ENCODE measurements at places on chromosomes 3 and 15.

- DNase-seq: no peak
These were observed 37.6 kb downstream of the C2CD4A start for GRCh38 chr15:62104401-62104800.

GRCh38 chr15:99090011-99090699, 14.7 kb upstream of the SYNM start:
- DNase-seq: no peak

DNA sequence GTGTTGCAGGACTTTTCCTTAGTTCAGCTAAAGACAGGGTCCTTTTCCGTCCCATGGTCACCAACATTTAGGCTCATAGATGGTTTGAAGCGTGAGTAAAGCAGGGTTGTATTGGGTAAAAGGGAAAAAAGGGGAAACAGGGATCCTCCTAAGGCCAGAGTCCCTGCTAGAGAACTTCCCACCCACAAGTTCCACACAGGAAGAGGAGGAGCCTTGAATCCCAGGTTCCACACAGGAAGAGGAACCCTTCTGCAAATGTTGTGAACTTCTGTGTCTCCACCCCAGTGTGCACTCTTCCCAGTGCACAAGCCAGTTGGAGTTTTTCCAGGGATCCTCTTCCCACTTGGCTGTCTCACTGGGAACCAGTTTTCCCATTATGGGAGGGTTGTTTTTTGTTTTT, 27.6 kb upstream of the ATP8B4 start:
- DNase-seq: no peak

DNA sequence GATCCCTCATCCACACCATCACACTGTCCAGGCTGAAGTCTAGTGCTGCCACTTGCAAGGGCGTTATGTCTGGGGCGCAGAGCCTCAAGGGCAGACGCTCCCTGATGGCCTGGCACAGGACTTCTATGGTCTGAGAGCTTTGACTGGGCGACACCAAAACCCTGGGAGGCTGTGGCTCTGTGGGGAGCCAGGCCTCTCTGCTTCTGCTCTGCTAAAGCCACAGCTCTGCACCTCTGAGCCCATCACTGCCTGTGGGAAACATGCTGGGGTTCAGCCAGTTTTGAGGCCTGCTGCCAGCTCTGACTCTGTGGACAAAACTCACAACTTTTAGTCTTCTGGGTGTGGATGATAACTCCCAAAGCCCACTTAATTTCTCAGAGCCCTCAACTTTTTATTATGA, 6.3 kb upstream of the LCTL start:
- no peak for DNase-seq

DNA sequence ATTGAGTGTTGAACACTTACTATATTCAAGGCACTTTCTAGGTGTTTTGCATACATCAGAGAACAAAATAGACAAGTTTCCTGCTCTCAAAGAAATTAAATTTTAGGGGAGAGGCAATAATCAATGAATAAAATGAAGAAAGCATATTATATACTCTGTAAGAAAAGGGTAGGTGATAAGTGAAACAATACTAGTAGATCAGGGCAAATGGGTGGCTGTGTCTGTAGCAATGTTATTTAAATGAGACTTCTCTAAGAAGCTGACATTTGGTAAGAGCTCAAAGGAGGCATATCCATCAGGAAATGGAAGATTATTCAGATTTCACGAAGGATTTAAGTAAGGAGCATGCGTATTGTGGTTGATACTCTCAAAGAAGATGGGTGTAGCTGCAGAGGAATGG, 1291.6 kb downstream of the NSUN3 start:
- no peak for DNase-seq

DNA sequence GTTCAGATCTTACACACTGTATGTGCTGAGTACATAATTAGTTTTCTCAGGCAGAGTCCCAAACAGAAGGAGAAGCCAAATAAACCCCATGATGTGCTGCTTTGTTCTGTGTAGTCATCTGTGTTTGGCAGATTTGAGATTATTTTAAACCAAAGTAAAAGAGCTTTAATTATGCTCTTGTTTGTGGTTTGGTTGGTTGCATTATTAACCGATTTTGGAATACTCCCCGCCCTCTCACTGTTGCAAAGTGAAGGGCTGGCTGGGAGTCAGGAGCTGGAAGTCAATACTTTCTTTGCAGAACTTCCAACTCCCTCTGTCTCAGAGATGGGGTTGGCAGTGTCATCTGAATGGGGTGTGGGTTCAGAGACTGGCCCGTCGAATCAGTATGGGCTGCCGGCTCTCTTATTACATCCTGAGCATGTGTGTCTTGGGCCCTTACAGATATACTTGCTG, 34.4 kb downstream of the SLCO3A1 start:
- no peak for DNase-seq

DNA sequence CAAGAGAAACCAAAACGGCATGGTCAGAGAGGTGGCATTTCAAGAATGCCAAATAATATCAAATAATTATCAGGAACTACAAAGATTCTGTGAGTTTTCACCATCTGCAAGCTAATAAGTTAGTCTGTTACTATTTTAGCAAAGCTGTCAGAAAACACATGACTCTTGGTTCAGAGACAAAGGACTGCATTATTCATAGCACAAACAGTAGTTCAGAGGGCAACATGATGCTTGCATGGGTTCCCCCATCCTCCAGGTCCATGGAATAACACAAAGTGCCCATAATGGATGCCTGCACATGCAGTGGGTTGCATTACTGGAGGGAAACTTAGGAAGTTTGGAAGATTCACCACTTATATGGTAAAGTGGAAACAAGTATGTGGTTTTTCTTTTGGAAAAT, 228.8 kb upstream of the ALCAM start:
- DNase-seq: no peak

DNA sequence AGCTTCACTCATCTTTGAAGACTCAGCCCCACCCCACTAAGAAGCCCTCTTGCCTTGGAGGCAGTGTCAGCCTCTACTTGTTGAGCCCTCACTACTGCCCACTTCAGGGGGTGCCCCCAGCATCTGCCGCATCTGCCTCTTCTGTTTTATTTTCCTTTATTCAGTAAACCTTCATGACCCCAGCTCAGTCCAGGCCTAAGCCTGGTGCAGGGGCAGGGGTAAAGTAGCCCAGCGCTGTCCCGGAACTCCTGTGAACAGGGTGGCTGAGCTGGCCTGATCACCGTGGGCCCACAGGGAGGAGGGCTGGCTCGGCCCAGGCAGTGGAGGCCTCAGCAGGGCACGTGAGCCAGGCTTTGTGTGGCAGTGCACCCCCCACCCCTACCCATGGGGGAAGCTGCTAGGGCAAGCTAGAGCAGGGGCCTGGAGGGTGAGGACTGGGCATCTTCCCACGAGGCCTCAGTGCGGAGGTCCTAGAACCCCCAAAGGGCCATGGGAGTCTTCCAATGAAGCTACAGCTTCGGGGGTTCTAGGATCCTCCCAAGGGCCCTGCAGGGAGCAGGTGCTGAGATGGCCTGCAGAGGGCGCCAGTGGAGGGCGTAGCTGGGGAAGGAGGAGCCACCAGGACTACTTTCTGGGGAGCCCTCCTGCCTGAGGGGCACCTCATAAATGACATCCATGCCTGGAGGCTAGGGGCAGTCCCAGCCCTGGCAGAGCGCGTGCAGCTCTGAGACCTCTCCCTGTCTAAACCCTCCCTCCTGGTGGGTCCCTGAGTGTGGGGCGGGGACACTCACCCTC, 36.0 kb downstream of the TSPAN3 start:
- peak; percentile 89 for DNase-seq

DNA sequence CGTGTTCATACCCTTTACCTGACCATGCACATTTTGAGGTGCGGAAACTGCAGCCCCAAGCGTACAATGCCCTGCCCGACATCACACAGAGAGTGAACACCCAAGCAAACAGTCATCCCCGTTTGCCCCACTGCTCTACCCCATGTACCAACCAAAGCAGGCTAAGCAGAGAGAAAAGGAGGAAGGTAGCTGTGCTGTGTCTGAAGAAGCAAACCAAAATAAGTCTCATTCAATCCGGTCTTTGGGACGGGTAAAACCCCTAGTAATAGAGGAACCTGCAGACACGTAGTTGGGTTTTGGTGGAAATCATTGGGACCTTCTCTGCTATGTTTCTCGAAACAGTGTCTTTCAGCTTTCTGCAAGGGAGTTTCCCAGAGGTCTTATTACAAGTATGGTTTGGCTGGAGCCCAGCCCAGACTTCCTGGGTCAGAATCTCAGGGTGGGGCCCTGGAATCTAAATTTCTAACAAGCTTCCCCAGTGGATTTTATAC, 164.6 kb upstream of the HES1 start:
- DNase-seq: no peak

- DNase-seq: no peak
These were observed 13.1 kb downstream of the SLC6A6 start for GRCh38 chr3:14415501-14415900.

DNA sequence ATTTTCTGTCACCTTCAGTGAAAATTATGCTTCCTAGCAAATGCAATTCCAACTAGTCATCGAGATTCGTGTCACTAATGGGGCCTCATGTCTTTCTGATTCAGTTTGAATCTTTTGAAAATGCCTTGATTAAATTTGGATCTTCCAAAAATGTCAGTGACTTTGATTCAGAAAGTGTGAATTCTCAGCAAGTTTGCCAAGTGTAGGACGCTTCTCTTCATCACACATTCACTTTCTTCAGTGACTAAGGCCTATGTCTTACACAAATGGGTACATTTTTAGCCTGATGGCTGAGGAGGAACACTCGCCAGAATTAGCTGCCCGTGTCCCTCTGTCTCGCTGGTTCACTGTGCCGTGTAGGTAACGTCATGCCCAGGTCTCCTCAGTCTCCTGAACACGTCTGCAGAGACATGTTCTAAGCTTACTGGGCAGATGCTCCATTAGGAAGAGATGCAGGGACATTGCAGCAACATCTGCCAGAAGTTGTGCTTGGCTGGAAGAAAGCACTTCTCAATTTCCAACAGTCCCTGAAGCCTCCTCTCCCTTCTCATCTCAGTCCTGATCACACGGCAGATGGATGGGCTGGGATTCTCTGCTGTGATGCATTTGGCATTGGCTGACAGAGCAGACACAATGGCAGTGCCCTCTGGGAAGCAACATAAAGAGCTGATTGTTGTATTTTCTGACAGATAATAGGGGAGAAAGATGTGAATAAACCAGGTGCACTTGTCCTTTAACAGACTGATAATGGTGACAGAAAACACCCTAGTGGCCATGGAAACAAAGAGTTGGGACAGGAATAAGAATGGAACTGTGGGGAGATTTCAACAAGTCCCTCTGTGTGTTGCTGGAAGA, 29.1 kb upstream of the LYZL4 start:
- no peak for DNase-seq

- no peak for DNase-seq
These were observed 2.1 kb downstream of the RFX7 start for GRCh38 chr15:56241374-56242105.

DNA sequence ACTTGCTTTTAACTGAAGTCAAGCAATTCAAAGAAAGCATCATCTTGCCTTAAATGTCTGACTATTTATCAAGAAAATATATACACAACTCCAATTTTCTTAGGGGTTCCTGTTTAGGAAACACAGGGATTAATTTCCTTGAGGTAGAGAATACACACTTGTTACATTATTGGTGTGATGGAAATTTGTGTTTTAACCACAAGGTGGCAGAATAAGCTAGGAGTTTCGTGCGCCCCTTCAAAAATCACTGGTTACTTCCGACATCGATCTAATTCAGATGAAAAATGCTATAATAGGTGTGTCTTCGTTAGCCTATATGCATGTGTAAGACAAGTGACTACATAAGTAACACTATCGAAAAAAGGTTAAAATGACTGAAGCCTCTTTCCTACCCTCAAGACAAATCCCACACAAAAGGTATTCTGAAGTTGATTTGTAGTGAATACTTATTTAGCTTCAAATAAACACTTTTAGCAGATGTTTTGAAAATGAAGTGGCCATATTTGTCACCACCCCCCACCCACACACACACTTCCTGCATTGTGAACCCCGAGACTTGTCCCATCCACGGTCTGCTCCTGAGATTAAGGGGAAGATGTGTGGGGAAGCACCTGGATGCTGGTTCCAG, 246.5 kb downstream of the ROBO1 start:
- DNase-seq: no peak

- DNase-seq: no peak
These were observed 3.4 kb downstream of the LINGO1 start for GRCh38 chr15:77629070-77630030.

GRCh38 chr15:48875241-48875960, 2.5 kb upstream of the EID1 start:
- DNase-seq: no peak

- DNase-seq: no peak
These were observed 733.5 kb downstream of the NTRK3 start for GRCh38 chr15:87522997-87523396.

GRCh38 chr15:63236272-63236671, 41.1 kb upstream of the APH1B start:
- no peak for DNase-seq

GRCh38 chr15:20346082-20346805, 195.4 kb downstream of the GOLGA6L6 start:
- peak; percentile 22 for DNase-seq

DNA sequence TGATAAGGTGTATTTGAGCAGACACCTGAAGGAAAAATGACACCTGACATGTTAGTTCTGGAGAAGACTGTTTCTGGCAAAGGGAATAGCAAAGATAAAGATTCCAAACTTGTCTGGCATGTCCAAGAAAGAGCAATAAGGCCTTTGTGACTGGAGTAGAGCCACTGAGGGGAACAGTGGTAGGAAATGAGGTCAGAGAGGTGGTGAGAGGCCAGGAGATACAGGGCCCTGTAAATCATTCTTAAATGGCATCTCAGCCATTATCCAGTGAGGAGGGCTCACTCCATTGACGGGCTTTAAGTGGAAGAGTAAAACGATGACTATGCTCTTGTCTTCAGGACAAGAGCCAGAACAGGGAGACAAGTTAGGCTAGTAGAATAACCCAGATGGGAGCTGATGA, 4.5 kb downstream of the SLC49A4 start:
- DNase-seq: no peak

GRCh38 chr3:123113889-123114450, 47.1 kb downstream of the PDIA5 start:
- no peak for DNase-seq

Measured in H7 (cell line).